Activated CD4-positive, alpha-beta T cell treated with anti-CD3 and anti-CD28 coated beads, Interleukin-10, Interleukin-2, amounts not matched to agents 100 ng/mL and 50 ng/mL, durations not matched to agents 16 hours and 8 hours (primary cell): ENCODE measurements at places on chromosomes 3 and 15.

- DNase-seq, result peak; percentile 13
These were observed 51.2 kb upstream of the SAMMSON start for GRCh38 chr3:69948246-69948862.

DNA sequence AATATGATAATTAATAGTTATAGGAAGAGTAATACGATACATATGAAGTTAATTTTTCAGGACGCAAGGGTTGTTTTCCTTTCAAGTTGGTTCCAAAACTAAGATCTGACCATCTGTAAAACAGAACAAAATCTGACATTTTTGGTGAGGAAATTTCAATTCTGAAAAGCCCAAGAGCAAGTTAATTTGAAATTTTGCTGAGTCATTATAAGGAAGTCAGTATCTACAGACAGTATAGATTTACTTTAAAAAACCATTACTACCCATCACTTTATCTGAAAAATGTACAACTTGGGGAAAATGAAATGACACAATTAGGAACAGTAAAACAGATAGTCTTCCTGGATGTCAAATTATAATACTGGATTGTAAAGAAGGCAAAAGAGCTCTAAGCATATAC lies 12.5 kb downstream of the INTS14 start:
- DNase-seq, result no peak

DNA sequence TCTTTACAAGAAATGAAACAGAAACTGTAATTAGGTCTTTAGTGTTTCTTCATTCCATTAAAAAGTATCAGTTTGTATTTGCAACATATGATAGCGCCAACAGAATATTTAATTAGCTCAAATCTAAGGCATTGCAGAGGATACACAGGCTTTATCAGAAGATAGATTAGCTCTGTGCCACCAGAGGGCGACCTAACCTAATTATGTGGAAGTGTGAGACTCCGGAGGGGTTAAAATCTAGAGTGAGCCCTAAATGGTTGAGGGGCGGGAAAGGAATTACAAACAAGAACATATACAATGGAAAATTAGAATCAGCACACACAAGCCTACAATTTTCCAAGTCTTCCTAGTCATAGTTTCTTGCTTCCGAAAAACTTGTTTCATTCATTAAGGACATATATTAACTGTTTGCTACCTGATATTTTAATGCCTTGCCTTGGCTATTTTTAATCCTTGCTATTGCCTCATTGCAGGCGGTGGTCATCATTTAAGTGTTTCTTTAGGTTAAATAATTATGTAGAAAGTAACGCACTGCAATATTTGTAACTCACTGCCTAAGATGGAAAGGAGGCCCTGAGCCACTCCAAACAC lies 18.0 kb upstream of the RYR3 start:
- DNase-seq, result peak; percentile 58

GRCh38 chr3:53384465-53385423 lies 37.4 kb upstream of the DCP1A start:
- DNase-seq, result no peak

DNA sequence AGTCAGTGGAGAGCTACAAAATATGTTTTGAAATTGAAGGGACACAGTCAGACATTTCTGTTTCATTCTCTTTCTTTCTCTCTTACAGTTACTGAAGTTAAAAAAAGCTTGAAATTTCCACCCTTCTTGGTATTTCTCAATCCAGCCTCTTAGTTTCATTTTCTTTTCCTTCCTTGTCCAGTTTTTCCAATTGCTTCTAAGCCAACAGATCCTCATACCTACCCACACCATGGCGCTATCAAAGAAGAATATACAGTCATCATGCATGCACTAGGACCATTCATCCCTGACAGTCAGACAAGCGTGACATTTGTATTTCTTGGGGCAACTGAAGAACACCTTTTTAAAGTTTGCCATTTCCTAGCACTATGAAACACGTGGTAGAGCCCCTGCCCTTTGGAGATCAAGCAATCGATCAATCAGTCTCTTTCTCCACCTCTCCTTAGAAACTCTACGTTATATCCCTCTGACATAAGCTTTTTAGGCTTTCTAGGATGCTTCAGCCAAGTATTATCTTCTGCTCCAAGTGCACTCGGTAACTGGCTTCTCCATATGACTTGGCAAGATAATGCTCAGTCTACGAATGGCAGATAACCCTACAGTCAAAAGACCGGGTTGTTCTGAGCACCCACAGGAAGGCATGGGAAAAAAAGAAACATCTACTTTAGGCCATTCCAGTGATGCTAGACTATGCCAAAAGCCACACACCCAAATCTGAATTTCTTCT lies 65.4 kb downstream of the FBN1 start:
- DNase-seq, result no peak

GRCh38 chr3:4021162-4021561 lies 221.9 kb downstream of the LRRN1 start:
- DNase-seq, result no peak
